ENCODE measurements at places on chromosomes 4 and X.

DNA sequence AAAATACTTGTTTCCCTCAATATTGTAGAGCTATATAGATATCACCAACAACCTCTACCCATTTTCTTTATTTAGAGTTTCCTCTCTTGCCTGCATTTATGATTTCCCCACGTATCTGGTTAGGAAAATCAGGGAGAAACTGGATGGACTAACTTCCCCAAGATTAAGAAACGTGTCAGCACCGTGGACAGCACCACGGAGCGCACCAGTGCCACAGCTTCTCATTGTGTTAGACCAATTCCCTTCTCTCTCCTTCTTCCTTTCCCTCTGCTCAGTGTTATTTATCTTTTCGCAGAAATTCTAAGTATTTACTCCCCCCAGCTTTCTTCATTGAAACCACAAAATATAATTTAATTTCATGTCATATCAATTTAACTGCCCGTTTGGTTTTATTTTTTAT is 568.6 kb upstream of the BOD1L1 start:
- DNase-seq, result peak; percentile 32

DNA sequence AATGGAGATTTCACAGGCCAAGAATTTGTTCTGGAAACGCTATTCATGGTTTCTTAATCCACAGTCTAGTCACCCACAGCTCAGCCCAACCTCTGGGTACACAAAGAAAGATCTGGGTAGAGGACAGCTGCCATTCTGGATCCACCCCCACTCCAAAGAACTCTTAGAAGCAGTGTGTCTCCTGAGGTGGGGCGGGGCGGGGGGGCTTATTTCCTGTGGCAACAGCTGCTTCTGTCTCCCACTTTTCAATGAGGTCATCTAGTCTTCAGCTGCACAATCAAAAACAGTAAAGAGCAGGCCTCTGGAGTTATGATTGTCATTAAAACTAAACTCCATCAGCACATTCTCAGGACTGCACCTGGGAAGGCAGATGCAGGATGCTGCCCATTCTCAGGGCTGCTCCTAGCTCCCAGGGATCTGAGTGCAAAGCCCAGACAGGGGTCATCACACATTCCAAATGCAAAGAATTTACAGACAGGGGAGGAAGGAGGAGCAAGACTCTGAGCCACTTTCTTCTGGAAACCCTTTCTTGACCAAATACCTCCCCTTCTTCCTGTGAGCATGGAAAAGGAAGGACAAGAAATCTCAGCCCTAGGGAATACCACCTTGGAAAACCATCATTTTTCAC is 207.3 kb downstream of the HS6ST2 start:
- DNase-seq, result no peak

GRCh38 chrX:119067023-119067739 is 5.6 kb upstream of the CT47C1 start:
- peak; percentile 30 for DNase-seq

GRCh38 chrX:68867458-68868112 is 38.8 kb downstream of the EFNB1 start:
- no peak for DNase-seq

DNA sequence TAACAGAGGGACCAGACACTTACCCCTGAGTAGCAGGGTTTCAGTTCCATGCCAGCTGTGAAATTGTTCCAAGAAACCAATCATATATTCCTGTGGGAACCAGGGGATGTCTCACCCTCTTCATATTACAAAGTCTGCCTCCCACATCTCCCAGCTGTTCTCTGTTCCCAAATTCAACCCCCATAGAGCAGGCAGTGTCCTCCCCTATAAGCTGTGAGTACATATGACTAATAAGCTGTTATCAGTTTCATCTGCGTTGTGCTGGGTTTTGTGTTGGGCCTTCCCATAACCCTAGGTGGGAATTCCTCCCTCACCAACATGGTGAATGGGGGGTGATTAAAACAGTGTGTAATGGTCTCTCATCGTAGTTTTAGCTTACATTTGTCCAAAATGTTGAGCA is 41.0 kb downstream of the CEP44 start:
- no peak for DNase-seq

GRCh38 chrX:5117816-5118215 is 1110.9 kb downstream of the NLGN4X start:
- no peak for DNase-seq

DNA sequence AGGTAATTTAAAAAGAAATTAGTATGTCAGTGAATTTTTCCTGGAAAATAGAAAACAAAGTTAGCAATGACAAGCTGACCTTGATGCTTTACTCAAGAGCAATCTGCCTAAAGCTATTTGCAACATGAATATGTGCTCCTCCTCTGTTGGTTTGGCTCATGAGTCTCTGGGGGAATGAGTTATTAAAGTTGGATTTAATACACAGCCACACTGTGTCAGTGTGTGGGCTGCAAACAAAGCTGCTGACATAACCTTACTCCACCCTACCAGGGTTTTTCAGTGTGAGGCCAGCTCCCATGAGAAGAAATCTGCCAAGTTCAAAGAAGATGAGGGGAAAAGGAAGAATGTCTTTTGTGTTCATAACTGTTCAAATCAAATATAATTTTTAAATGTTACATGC is 280.5 kb downstream of the TLL1 start:
- no peak for DNase-seq

- no peak for DNase-seq
Observed at GRCh38 chr4:140753329-140753728, 2.9 kb downstream of the TBC1D9 start.

- no peak for DNase-seq
Observed at GRCh38 chrX:129739578-129739977, 799 bp downstream of the XPNPEP2 start.

DNA sequence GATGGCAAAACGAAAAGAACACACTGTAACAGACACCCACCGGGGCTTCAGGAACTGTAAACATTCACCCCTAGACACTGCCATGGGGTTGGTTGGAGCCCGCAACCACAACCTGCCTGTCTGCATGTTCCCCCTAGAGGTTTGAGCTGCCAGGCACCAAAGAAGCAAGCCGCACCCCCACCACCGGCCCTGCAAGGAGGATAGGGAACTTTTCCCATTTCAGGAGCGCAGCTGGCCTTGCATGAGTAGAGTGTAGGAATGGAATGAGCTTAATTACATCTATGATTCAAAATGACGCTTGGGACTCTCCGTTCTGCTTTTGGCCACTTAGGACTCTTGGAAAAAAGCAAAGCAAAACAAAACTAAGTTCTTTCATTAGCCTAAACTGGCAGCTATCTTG is 243.6 kb upstream of the CTSO start:
- DNase-seq, result no peak

DNA sequence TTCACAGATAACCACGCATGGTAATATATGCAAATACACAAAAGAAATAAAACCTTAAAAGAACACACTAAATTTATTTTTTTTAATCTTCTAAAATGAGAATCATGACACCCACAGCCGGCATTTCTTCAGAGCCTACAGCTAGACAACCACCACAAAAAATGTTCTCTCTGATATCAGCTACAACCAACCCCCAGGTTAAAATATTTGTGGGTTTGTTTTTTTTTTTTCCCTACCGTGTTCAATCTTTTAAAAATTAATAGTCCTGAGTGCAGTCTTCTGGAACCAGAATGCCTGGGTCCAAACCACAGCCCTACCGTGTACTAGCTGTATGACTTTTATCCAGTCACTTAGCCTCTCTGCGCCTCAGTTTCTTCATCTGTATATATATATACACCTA is 36.0 kb downstream of the MAML3 start:
- no peak for DNase-seq

- no peak for DNase-seq
Observed at GRCh38 chr4:173585876-173586572, 56.0 kb upstream of the HAND2 start.

GRCh38 chr4:140297221-140297570 is 76.2 kb upstream of the SCOC start:
- peak; percentile 72 for DNase-seq

DNA sequence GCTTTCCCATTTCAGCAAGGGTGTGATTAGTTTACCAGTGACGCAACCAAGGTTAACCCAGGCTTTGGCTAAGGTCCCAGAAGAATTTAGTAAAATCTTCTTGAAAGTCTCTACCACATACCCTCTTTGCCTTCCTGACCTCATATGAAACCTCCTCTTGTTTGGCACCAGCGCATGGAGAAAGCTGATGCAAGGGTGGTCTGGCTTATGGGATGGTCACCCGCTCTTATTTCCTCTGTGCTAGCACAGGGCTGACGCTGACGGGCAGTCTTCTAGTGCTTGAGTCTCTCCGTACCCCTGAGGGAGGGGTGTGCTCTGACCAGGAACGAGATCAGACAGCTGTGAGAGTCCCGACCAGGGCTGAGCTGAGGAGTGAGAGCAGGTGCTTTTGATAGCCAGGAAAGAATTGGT is 137.6 kb downstream of the TENM3 start:
- DNase-seq, result no peak

DNA sequence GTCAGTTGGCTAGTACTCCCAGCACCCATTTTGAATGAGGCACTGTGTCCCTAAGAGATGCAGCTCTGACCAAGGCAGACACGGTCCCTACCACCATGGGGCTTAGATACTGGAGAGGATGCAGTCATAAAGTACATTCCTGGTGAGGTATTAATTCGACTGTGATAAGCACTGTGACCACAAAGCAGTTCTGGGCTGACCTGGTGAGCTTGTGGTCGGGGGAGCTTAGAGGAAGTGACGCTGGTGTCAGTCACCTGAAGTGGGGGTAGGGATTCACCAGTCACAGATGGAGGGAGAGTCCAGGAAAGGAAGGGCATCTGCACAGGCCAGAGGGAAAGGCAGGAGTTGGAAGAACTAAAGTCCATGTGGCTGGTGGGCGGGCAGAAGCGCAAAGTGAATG is 15.8 kb upstream of the CLTRN start:
- no peak for DNase-seq

DNA sequence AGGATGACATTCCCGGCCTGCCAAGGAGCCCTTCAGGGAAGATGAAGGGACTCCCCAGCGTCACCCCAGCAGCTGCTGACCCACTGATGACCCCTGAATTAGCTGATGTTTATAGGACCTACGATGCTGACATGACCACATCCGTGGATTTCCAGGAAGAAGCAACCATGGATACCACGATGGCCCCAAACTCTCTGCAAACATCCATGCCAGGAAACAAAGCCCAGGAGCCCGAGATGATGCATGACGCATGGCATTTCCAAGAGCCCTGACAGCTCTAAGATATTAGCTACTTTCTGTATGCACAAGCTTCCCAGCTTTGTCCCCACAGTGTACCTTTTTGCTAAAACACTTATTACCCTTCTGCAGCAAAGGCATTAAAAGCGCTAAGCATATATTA is 14.4 kb downstream of the AMBN start:
- DNase-seq, result no peak

GRCh38 chrX:18619288-18619687 is 52.6 kb downstream of the RS1 start:
- no peak for DNase-seq

DNA sequence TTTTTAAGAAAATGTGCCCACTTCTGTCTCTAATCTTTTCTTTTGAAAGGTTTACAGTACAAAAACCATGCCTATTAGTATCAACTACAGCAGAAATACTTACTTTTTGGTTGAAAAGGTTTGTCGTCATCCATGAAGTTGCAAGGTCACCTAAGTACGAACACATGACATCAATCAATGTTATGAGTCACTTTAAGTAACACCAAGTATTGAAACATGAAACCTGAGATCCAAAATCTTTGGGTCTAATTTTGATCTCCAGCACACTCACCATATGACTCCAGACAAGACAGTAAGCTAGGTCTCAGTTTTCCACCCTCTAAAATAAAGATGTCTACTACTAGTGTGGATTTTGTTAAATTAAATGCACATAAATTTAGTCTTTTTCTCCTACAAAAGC is 8.4 kb downstream of the ZNF280C start:
- no peak for DNase-seq

- no peak for DNase-seq
Observed at GRCh38 chr4:150647008-150647407, 65.1 kb downstream of the MAB21L2 start.

- no peak for DNase-seq
Observed at GRCh38 chr4:10581022-10581421, 103.5 kb downstream of the CLNK start.

DNA sequence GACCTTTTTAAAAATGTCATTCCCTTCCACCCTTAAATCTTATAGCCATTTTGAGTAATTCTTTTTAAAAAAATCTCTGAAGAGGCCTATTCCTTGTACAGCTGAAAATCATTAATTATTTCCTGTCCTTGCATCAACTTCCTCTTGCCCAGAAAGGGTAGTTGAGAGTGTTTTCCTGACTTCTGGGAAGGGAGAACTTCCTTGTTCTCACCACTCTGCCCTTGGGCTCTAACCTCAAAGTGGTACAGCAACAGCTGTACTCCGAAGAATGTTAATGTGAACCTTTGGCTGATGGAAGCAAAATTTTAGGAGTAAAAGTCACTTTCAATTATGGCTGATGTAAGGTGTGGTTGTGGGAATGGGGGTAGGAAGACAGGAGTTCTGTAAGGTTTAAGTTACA is 15.1 kb upstream of the FABP2 start:
- DNase-seq, result no peak

- no peak for DNase-seq
Observed at GRCh38 chr4:3384771-3385710, 56.7 kb upstream of the HGFAC start.

DNA sequence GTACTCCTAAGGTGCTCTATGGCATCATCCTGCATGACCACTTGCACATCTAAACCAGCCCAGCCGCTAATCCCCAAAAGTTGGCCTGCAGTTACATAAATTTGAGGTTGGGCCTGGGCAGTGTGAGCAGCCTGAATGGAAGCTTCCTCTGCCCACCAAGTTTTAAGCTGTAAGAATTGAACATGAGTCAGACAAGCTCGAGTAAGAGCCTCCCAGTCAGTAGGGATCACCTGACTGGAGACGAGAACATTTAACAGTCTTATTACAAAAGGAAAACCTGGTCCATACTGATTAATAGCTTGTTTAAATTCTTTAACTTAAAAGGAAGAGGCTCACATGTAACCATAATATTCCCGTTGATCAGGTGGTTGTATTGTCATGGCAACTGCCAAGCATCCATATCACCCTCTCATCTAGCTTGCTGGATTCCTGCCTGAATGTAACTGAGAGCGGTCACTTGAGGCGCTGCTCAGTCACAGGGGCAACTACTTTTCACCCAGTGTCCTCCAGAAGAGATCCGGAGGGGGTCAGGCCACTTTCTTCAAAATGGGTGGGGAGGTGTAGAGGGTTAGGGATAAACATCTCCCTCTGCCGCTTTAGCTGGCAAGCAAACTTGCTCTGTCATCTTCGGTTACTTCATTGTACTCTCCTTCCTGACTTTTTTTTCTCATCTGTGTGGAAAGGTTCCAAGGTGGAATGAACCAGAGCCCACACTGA is 56.6 kb upstream of the WDR1 start:
- no peak for DNase-seq

- DNase-seq, result no peak
Observed at GRCh38 chr4:144687466-144687865, 41.5 kb downstream of the HHIP start.

GRCh38 chrX:120238933-120239332 is 11.7 kb upstream of the ZBTB33 start:
- no peak for DNase-seq

GRCh38 chr4:174999407-174999806 is 81.2 kb downstream of the ADAM29 start:
- DNase-seq, result no peak
